ENCODE measurements at places on chromosomes 7 and 10. TPM values are rescaled to one million over a fixed set of nuclear protein-coding genes. Genes with fewer than 3 reads are reported as not detected.

DYNC1I1 gene
- total RNA-seq = not detected

- H3K27me3 ChIP-seq = peaks cover 29% of the 10 kb centered on the region
- DNase-seq = no peak
- H3K36me3 ChIP-seq = no peaks in the 10 kb centered on the region
- no peaks in the 10 kb centered on the region for H3K4me1 ChIP-seq
These were observed 4.7 kb upstream of the CXCL12 start for GRCh38 chr10:44389556-44389955.

- no peak overlapping the region for H3K27ac ChIP-seq
- H3K27me3 ChIP-seq = no peaks in the 10 kb centered on the region
- H3K4me3 ChIP-seq = no peak overlapping the region
- peak; percentile 57 for DNase-seq
- H3K4me1 ChIP-seq = peaks cover 18% of the 10 kb centered on the region
These were observed 4.8 kb upstream of the RAPGEF5 start for GRCh38 chr7:22361795-22362194.

STYXL1 gene
- total RNA-seq = 98.2 TPM

DNA sequence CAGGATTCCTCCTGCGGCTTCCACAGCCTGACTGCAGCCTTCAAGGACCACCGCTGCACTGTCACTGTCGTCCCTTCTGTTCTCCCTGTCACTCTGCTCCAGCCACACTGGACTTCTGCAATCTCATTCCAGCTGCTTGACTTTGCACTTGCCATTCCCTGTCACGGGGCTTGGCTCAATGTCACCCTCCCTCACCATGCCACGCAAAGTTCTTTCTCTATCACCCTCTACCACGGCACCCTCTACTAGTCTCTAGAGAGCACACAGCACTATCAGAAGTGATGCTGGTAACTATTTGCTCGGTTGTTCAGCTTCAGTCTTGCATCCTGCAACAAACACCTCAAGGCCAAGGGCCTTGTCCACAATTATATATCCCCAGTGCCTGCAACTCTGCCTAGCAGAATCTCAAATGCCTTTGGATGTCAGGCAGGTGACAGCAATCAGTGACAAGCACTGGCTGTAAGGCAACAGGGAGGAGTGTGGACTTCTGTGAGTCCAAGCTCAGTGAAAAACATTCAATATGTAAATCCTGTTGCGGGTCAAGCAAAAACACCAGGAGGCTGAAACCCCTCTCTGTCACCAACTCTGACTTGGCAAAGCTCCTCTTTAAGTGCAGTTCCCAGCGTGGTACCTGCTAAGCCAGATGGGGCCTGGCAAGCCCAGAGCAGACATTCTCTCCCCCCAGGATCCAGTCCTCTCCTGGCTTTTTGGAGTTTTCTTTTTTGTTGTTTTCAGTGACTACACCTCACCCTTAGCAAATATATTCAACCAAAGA lies 259.9 kb downstream of the FGFR2 start:
- no peak overlapping the region for H3K4me3 ChIP-seq
- 0 out of 2 replicates have a peak, but pooled peaks cover 4% of the 10 kb centered on the region for H3K27me3 ChIP-seq
- DNase-seq = no peak
- H3K27ac ChIP-seq = no peak overlapping the region
- H3K36me3 ChIP-seq = no peaks in the 10 kb centered on the region

HPSE2 gene
- total RNA-seq = not detected

PTN gene
- total RNA-seq = 4.5 TPM

DNA sequence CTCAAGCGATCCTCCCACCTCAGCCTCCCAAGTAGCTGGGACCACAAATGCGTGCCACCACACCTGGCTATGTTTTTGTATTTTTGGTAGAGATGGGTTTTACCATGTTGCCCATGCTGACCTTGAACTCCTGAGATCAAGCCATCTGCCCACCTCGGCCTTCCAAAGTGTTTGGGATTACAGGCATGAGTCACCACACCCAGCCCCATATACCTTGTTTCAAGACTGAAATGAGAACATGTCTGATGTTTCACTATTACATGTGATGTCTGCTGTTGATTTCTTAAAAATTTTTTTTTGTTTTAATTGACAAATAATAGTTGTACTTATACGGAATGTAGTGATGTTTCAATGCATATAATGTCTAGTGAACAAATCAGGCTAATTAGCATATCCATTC lies 14.5 kb downstream of the KLHL7 start:
- no peaks in the 10 kb centered on the region for H3K4me1 ChIP-seq
- H3K27me3 ChIP-seq = no peaks in the 10 kb centered on the region

GNAT3 gene
- not detected for total RNA-seq

DNA sequence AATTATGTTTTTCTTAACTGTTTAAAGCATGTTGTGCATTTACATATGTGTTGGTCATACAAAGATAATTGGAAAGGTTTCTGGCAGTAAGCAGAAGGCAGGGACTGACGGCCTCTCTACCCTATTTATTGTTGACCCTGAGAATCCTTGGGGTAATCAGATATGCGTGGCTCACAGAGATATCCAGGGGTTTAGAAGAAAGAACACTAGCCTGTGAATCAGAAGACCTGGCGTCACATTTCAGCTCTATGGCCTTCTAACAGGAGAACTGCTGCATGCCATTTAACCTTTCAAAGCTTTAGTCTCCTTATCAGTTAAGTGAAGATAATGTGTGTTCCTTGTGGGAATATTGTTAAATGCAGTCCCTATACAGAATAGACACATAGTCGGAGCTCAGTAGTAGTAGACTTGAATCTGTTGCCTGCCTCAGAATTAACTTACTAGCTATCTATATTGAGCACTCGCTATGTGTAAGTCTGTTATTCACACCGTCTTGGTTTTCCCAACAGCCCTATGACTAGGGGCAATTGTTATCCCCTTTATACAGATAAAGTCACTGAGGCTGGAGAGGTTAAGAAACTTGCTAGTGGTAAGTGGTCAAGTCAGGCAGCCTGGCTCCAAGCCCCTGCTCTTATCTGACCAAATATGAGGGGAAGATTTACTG lies 129.6 kb upstream of the ANKRD1 start:
- no peaks in the 10 kb centered on the region for H3K27me3 ChIP-seq
- no peaks in the 10 kb centered on the region for H3K4me1 ChIP-seq
- H3K36me3 ChIP-seq = no peaks in the 10 kb centered on the region
- no peak overlapping the region for H3K4me3 ChIP-seq
- no peak for DNase-seq

DNA sequence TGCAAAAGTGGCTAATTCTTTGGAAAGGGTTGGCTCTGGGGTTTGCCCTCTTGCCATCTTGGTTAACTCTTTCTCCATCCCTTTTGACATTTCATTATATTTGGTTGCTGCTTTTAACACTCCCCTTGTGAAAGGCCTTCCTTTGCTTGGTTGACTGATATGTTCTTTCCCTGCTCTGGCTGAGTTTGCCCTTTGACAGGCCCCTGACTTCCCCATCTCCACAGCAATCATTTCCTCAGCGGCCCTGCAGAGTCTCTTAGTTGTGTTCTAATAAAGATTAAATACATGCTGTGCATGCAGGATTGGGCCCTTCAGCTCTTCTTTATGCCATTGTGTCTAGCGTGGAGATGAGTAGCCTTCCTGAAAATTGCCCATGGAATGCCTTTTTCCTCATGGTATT lies 84.5 kb upstream of the CSTF2T start:
- no peaks in the 10 kb centered on the region for H3K4me1 ChIP-seq
- no peak overlapping the region for H3K4me3 ChIP-seq
- no peak overlapping the region for H3K27ac ChIP-seq
- no peaks in the 10 kb centered on the region for H3K36me3 ChIP-seq
- DNase-seq = no peak

GRCh38 chr7:136230210-136230609 lies 253.1 kb upstream of the MTPN start:
- H3K27me3 ChIP-seq = no peaks in the 10 kb centered on the region
- no peak overlapping the region for H3K4me3 ChIP-seq
- H3K27ac ChIP-seq = no peak overlapping the region
- H3K36me3 ChIP-seq = no peaks in the 10 kb centered on the region
- no peak for DNase-seq

GRCh38 chr10:126646110-126646509 lies 24.4 kb downstream of the C10orf90 start:
- no peak overlapping the region for H3K4me3 ChIP-seq
- H3K36me3 ChIP-seq = no peaks in the 10 kb centered on the region
- no peak for DNase-seq
- no peaks in the 10 kb centered on the region for H3K4me1 ChIP-seq

Measured in PC-9 (cell line).